ENCODE measurements at places on chromosomes 1 and 21.

GRCh38 chr1:93047618-93048017 lies 31.5 kb upstream of the MTF2 start:
- no peak for DNase-seq

GRCh38 chr1:27547220-27548116 lies 56.5 kb downstream of the AHDC1 start:
- no peak for DNase-seq

- DNase-seq = no peak
These were observed 22.6 kb upstream of the ZP4 start for GRCh38 chr1:237913345-237913744.

GRCh38 chr1:44293761-44294315 lies 61.2 kb downstream of the ERI3 start:
- no peak for DNase-seq

- peak; percentile 58 for DNase-seq
These were observed 70.2 kb downstream of the UCK2 start for GRCh38 chr1:165897326-165898303.

DNA sequence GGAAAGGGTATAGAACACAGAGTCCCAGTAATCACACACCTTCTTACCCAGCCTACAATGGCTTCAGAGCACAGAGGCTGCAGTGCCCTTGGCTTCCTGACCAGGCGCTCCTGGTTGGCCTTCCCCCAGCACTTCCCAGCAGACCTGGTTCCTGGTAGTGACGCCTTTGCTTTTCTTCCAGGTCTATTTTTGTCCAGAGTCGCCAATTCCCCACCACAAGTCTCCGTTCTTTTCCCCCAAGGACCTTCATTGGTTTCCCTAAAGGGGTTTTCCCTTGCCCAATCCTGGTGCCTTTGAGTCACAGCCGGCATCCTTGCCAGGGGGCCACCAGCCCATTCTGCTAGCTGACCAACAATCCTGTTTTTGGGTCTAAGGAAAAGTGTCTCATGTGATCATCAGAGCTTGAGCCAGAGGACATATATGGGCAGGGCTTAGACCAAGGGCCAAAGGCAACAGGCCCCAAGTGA lies 84.8 kb downstream of the KCNJ15 start:
- DNase-seq = peak; percentile 45

- peak; percentile 98 for DNase-seq
These were observed 60.5 kb upstream of the CR2 start for GRCh38 chr1:207393610-207394009.

GRCh38 chr1:54406339-54407153 lies at the start of gene SSBP3:
SSBP3 (minus strand) TSS chr1:54406394.
- peak; percentile 86 for DNase-seq

DNA sequence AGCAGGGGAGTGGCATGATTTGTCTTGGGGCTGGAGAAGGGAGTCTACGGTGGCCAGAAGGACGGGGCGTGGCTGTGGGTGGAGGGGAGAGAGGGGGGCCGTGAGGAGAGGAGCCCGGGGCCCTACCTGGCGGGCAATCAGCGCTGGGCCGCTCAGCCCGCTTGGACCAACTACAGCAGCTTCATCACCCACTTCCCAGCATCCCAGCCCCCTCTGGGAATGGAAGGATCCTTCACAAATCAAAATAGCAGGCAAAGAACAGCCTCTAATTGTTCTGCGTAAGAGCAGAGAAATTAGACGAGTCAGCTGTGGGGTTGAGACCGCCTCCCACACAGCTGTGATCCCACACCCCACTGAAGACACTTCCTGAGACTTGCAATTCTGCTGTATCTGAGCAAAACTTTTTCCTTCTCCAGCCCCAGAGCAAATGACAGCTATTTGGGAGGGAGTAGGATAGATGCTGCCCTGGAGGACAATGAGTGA lies 43.5 kb downstream of the OPRD1 start:
- peak; percentile 31 for DNase-seq

- DNase-seq = no peak
These were observed 152.3 kb upstream of the SPAG17 start for GRCh38 chr1:118337346-118337745.

DNA sequence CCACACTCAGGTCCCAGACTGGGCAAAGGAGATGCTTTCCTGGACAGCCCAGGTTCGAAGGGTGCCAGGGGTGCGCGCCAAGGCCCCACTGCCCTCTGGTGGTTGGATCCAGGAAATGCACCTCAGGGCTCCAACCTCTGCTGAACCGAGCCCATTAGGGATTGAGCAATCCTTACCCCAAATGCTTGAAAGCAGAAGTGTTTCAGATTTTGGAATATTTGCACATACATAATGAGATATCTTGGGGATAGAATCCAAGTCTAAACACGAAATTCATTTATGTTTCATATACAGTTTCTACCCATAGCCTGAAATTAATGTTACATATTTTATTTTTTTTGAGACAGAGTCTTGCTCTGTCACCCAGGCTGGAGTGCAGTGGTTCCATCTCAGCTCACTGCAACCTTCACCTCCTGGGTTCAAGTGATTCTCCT lies 57.4 kb downstream of the SLC9A1 start:
- peak; percentile 76 for DNase-seq

DNA sequence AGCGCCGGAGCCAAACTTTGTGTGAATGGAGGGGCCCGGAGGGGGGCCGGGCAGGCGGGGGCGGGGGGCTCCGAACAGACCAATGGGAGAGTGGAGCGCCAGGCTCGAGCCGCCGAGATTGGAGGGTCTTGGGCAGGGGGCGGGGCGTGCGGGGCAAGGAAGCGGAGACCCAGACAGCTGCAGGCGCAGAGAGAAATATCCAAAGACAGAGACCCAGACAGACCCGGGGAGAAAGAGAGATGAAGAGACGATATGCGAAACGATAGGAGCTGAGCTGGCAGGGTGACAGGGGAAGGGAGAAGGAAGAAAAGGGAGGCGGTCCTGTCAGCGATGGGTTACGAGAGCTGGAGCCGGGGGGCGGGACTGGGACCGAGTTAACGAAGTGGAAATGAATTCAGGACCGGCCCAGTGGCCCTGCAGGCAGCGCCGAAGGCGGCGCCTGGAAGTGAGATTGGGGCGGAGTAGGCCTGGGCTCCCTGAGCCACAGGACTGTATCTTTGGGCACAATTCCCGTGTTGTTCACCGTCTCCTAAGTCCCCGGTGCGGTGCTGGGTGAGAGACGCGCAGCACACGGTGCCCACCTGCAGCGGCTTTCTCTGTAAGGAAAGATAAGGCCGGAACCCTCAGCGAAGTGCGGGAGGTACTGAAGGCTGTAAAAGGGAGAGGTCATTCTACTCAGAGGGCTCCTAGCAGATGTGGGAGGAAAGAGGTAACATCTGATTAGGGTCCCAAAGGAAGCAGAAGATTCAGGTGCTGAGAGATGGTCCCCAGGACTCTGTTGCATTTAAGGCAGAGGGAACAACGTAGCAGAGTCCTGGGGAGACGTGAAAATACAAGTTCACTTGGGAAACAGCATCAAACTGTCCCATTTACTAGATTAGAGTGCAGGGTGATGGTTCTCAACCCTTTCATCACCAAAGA lies 543 bp upstream of the KCNJ10 start:
- DNase-seq = peak; percentile 36

DNA sequence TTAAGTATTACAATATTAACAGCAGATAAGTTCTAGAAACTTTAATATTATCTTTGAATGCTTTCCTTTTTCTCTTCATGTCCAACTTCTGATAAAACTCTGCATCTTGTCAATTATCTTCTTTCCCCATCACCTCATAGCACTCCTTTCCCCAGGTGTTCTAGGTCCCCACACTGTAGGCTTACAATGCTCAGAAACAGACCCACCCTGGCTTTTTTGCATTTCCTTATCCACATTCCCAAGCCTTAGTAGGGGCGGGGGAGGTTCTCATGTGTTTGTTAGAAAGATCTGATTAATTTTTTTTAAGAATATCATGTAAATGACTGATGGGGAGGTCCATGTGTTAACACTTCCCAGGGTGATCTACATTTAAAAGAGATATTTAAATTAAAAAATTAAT lies 63.9 kb downstream of the PLPPR4 start:
- no peak for DNase-seq

GRCh38 chr1:19313636-19313959 lies 1.5 kb downstream of the SLC66A1 start:
- DNase-seq = no peak

DNA sequence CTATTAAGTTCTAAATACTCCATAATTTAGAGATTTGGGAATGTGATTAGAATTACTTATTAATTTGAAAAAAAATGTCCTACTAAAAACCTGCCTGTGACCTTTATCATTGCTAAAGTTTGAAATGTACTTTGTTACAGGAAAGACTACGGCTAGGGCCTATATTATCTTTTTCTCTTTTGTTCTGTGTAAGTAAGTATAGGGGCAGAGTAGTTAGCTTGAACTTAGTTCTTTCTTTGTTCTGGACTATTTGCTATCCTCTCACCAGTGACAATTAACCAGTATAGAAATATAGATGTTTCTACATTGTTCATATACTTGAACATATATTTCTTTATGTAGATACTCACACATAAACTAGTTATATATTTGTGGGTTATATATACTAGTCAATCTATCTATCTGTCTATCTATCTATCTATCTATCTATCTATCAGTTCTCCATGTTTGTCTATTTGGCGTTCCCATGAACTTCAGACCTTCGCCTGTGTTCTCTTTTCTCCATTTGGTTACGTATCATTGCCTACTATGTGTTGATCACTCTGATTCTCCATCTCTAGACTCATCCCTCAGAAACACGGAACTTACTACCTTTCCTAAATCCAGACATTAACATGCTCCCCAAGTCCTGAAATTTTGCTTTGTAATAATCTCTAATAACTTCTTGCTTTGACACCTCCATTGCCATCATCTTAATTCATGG lies 3.3 kb downstream of the PTPRC start:
- DNase-seq = no peak

DNA sequence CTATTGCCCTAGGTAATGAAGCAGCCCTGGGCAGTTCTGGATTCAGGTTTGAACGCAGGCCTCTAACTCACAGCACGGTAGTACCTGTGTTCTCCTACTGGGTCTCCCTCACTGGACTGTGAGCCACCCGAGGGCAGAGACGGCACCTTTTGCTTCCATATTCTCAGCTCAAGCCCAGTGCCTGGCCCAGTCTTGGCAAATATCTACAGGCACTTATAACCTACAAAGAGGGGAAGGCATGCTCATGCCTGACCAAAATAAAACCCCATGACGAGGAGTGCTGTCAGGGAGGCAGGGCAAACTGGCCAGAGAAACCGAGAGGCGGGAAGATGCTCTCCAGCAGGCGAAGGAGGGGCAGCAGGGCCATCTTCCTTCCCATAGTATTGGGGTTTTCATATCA lies 91.1 kb downstream of the DDX20 start:
- no peak for DNase-seq

DNA sequence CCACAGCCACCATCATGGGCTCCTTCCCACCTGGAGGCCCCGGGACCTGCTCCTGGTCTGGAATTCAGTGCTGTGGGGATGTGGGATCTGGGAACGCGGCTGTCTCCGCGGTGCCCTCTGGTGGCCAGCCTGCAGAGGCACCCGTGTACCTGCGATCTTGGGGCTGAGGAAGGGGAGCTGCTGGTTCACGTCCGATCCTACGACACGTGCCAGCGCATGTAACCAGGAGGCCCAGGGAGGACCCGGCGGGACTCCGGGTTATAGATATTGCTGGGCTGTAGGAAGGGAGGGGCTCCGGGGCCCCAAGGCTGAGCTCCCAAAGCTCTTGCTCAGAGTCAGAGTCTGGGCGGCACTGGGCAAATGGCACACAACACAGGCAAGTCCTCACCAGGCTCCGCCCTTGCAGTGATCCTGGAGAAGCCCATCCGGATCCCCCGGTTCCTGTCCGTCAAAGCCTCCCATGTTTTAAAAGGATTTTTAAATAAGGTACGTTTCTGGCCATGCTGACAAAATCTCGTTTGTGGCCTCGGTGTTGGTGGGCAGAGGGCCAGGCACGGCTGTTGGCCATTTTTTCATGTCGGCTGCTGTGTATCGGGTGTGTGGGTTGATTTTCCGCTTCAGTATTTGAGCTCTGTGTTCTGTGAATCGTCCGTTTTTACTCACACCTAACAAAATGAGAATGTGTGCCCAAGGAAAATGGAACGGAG lies 20.1 kb downstream of the FAAP20 start:
- DNase-seq = peak; percentile 58

- no peak for DNase-seq
These were observed 418.9 kb downstream of the PRDM2 start for GRCh38 chr1:14118691-14119485.

DNA sequence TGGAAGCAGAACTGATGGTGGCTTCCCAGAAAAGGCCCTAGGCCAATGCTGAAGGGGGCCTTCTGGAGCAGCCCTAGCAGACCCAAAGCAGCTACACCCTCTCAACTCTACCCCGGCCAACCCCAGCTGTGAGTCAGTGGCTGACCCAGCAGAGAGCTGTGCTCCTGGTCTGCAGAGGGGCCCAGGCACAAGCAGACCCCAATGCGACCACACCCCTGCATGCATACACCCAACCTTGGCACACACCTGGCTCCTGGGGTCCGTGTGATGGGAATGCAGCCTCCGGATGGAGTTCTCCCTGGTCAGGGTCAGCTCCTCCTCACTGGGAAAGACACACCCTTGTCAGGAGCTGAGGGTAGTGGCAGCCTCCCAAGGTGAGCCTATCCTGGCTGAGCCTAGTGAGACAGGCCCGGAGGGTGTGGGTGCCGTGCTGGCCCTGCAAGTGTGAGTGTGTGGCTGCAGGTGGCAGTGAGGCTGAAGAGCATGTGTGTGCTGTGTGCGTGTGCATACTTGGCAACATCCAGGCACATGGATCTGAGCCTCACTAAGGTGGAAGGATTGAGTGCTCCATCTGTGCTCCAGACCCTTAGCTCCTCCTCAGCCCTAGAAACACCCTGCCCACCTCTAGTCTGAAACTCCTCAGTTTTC lies 3.9 kb upstream of the ARHGAP30 start:
- no peak for DNase-seq

GRCh38 chr1:235642011-235642942 lies 7.3 kb downstream of the GNG4 start:
- DNase-seq = peak; percentile 66

DNA sequence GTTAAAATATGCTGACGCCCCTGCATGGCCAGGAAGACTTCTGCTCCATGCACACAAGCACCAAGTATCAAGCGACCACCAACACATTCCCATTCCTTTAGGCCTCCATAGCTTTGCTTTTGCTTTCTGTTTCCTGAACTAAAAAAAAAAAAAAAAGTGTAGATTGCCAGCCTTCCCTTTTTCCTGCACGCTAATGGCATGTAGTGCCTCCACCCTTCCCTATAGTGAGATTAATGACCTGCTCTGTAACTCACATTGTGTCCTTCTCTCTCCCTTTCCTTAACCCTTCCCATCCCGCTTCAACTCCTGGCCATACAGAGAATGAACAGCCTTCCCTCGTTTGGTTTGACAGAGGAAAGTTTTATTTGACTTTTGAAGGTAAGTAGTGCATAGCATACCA lies 57.1 kb upstream of the DYNLT5 start:
- DNase-seq = no peak
